AG10803 (cell line): ENCODE measurements at places on chromosomes 11 and 22.

DNA sequence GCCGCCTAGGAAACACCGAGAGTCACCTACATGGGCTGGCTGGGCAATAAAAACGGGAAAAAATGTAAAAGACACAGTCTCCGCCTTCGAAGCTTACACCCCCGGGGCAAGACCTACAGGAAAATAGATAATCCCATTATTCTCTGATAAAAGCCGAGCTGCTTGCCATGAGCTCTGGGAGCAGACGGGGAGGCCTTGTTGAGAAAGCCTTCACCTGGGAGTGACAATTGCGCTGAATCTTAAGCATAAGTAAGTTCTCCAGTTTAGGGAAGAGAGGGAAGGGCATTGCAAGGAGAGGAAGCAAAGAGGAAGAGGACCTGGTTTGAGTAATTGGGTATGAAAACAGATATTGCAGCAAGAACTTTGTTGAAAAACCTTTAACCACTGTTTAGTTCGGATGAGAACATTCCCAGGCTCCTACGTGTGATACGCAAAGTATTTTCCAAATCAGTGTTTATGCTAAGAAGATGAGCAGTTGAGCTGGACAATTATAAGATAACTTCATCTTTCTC is 813 bp upstream of the BTBD10 start:
- DNase-seq: no peak

- no peak for DNase-seq
Measured at GRCh38 chr11:84497181-84497580, 1130.0 kb downstream of the DLG2 start.

- DNase-seq: no peak
Measured at GRCh38 chr11:28223577-28223976, 115.4 kb downstream of the METTL15 start.

- DNase-seq: peak; percentile 65
Measured at GRCh38 chr11:119100246-119100970, 1.2 kb downstream of the DPAGT1 start.

DNA sequence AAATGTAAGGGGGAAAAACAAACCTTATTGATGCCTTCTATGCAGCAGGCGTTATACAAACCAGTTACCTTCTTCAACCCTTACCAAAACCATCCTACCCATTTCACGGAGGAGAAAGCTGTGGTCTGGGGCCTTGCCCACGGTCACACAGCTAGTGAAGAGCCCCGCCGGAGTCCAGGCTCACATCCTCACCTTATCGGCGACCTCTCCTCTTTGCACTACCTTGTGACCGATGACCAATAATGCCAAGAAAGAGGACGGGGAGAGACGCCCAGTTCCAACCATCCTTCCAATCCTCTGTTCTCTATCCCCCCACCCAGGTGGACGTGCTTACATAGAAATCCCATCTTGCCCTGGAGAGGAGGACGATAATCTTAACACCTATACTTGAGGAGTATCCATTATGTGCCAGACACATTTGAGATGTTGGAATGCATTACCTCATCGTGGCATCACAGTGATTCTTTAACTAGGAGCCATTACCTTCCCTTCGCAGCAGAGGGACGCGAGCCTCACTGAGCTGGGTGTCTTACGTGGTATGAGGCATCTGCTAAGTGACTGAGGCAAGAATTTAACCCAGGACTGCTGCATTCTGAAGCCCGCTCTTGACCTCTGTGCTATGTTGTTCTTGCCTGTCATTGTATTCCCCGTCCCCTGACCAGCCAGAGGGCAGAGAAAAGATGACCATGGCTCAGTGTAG is 253.7 kb upstream of the B3GAT1 start:
- DNase-seq: no peak

DNA sequence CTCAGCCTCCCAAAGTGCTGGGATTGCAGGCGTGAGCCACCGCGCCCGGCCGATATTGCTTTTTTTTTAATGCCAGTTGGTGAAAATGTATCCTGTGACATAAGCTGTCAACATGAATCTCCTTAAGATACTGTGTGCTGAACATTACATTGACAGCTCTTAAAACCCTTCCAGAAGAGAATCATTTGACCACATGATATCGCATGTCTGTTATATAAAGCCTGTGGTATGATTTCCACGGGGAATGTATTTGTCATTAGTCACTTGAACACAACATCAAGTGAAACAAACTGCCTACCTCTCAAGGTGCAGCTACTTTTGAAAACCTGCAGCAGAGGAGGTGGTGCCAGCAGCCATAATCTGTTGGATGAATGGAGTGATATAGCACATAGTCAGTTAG is 67.0 kb downstream of the BCL2L13 start:
- no peak for DNase-seq

GRCh38 chr11:103959279-103959942 is 77.0 kb upstream of the DDI1 start:
- peak; percentile 40 for DNase-seq

- peak; percentile 46 for DNase-seq
Measured at GRCh38 chr22:44023404-44024287, 456 bp upstream of the PARVB start.

- no peak for DNase-seq
Measured at GRCh38 chr11:125902277-125902926, 604 bp downstream of the PUS3 start.

DNA sequence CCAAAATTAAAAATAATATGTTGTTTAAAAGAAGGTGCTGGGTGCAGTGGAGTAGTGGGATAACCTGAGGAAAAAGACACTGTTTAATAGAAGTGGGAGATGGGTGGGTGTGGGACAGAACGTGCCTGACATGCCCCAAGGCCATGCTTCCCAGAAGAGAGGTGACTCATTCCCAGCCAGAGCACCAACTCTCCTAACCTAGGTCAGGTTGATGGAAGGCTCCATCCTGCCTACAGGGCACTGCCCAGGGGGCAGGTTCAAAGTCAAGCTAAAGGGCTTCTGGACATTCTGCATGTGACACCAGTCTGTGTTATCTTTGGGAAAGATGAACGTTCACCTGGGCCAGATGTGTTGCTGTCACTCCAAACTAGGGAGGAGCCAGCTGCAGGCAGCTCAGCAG is 453.1 kb downstream of the SOX6 start:
- DNase-seq: no peak

GRCh38 chr11:65217441-65218423 is 36.0 kb downstream of the CAPN1 start:
- no peak for DNase-seq

DNA sequence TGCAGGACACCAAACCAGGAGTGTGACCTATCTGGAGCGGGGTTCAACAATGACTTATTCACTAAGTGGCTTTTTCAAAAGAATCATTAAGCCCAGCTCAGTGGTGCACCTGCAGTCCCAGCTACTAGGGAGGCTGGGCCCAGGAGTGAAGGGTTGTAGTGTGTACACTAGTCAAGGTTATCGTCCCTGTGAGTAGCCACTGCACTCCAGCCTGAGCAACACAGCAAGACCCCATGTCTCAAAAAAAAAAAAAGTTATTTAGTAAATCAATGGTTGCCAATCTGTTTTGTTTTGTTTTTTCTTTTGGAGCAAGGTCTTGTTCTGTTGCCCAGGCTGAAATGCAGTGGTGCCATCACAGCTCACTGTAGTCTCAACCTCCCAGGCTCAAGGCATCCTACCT is 7.9 kb downstream of the RHOG start:
- no peak for DNase-seq

GRCh38 chr11:8808226-8808585 is 102.8 kb upstream of the AKIP1 start:
- no peak for DNase-seq

GRCh38 chr11:116928102-116928777 is 90.8 kb upstream of the APOA1 start:
- DNase-seq: no peak

GRCh38 chr11:103624708-103625623 is 411.5 kb upstream of the DDI1 start:
- DNase-seq: peak; percentile 97

- DNase-seq: peak; percentile 81
Measured at GRCh38 chr22:21074102-21074715, 28.5 kb downstream of the LRRC74B start.

DNA sequence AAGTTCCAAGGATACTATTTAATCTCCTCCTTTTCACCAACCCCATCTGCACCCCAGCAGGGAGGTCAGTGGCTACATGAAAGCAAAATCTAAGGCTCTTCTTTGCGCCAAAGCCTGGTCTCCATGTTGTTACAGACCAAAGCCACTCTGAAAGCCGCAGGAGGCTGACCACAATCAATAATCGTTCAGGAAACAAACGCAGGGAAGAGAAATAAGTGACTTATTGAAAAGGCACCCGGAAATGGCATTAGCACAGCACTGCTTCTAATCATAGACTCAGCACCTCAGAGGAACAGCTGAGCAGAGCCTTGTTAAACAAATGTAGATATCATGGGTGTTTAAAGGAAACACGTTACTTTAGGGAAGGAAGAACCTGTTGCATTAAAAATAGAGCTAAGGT is 183.9 kb downstream of the KIRREL3 start:
- DNase-seq: peak; percentile 46

- no peak for DNase-seq
Measured at GRCh38 chr11:47225552-47226400, 11.0 kb downstream of the DDB2 start.

- no peak for DNase-seq
Measured at GRCh38 chr11:64851831-64852351, 7.4 kb upstream of the CDC42BPG start.

DNA sequence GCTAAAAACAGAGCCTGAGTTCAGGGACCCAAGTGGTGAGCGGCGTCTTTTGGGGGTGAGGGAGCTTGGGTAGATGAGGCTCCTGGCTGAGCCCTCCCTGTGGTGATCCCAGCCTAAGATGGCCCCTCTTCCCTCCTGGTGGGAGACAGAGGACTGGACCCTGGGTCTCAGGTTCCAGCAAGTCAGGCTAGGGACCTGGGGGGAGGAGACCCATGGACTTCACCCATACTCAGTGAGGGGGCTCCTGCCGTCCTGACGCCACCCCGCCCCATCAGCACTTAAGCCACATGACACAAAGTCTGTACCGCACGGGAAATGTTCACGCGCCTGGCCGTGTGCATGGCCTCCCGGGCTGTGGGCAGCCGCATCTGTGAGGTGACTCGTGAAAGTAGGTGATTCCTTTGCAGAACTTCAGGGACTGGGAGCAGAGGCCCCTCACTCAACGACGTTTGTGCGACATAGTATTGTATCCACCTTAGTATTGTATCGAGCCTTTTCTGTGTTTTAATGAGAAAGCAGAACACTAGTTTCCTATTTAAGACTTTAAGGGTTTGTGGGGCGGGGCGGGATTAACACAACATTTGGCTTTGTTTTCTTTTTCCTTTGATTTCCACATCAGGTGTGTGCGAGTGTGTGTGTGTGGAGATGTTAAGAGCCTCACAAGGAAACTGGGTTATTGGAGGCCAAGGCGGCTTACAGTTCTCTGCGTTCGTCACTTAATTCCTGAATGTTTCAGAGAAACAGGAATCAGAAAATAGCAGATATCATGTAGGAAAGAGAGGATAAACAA is 18.4 kb upstream of the TMEM191C start:
- DNase-seq: no peak

- peak; percentile 15 for DNase-seq
Measured at GRCh38 chr22:46797355-46797754, 34.9 kb downstream of the TBC1D22A start.

- peak; percentile 83 for DNase-seq
Measured at GRCh38 chr11:9688716-9689511, 25.0 kb downstream of the SWAP70 start.

GRCh38 chr22:19118329-19118880 is 3.8 kb downstream of the DGCR2 start:
- no peak for DNase-seq

DNA sequence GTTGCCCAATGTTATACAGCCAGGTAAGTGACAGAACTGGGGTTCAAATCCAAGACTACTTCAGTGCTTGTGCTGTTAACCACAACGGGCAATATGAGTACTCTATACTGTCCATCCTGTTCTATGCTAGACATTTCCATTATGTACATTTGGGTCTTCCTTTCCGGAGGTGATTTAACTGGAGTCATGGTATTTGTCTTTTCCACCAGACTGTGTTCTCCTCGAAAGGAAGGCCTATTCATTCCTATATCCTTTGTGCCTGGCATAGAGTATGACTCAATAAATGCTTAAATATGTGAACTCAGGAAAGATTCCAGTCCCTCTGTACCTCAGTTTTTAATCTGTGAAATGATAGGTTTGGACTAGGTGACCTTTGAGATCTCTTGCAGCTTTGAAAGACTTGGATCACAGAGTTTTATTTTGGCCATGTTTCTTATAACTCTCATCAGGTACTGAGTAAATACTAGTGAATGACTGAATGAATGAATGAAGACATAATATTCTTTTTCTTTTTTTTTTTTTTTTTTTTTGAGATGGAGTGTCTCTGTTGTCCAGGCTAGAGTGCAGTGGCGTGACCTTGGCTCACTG is 6.6 kb downstream of the RNF121 start:
- DNase-seq: no peak
